ENCODE measurements at places on chromosomes 12 and 14.

GRCh38 chr12:100393200-100393599, 36.3 kb downstream of the SLC17A8 start:
- no peak for DNase-seq

- DNase-seq = no peak
Measured at GRCh38 chr12:109630815-109631214, 57.2 kb downstream of the MVK start.

DNA sequence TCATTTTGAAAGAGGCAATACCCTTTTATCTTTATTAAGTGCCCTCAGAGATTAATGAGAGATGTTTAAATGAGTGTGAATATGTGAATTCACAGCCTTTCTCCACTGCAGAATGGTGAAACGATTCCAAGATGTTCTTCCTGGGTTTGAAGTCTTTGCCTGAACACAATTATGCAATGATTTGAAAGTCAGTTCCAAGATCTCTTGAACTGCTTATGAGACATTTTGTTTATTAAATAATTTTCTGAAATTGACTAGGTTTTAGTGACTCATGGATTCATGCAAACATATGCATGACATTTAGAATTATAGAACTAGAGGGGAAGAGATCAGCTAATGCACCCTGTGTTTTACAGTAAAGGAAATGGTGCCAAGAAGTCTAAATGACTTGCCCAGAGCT, 118.1 kb upstream of the SLC38A2 start:
- no peak for DNase-seq

GRCh38 chr14:71116568-71117122, 209.4 kb downstream of the PCNX1 start:
- DNase-seq = no peak

- DNase-seq = no peak
Measured at GRCh38 chr12:3683670-3684069, 69.2 kb downstream of the CRACR2A start.

DNA sequence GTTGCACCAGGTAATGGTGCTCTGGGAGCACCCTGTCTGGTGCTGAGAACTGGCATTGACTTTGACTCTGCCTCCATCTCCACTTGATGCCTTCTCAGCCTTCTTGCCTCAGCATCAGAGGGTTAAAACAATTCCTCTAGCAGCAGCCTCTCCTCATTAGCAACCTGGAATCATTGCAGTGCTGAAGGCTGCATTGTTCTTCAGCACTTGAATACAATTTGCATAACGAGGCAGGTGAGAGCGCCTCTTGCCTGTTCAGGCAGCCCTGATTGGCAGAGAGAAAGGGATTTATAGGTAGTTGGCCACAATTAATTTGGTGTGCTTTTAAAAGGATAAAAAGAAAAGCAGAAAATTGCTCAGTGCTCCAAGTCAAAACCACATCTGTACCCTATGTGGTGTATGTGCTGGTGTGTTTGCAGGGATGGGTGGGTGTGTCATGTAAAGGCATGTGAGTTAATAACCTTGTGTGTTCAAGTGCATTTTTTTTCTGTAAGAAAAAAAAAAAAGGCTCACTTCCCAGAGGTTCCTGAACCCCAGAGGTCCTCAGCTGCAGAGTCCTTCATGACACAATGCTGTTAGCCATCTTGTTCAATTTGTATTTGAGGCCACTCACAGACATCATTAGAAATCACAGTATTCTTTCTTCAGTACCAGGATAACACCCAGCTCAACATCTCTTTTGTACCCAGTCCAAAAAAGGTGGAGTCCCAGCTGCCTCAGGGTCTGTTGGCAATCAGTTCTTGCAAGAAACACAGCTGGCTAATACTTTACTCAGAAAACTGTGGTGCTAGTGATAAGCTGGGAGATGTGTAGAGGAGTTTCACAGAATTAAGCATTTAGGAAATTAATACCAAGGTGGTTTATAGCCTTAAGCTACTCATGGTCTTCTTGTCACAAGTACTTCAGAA, 385.6 kb downstream of the GRIN2B start:
- DNase-seq = no peak

Measured in T-helper 2 cell treated with Interferon-gamma antibody and Interleukin-4, amounts not matched to agents 5 μg/mL and 100 μg/mL, for 36 hours (primary cell).